NCI-H510A (cell line): ENCODE measurements at places on chromosomes 1 and 21.

GRCh38 chr1:224256640-224257039, 73.3 kb downstream of the NVL start:
- DNase-seq = no peak

GRCh38 chr1:46611691-46612221, 4.9 kb downstream of the MOB3C start:
- no peak for DNase-seq

- no peak for DNase-seq
These were observed 62.1 kb downstream of the ARID4B start for GRCh38 chr1:235265900-235266299.

GRCh38 chr1:63817152-63817667, 43.4 kb downstream of the ROR1 start:
- no peak for DNase-seq

- DNase-seq = no peak
These were observed 87.0 kb upstream of the C1orf21 start for GRCh38 chr1:184299796-184300195.

- peak; percentile 3 for DNase-seq
These were observed 30.5 kb downstream of the SLC30A1 start for GRCh38 chr1:211548321-211549091.

DNA sequence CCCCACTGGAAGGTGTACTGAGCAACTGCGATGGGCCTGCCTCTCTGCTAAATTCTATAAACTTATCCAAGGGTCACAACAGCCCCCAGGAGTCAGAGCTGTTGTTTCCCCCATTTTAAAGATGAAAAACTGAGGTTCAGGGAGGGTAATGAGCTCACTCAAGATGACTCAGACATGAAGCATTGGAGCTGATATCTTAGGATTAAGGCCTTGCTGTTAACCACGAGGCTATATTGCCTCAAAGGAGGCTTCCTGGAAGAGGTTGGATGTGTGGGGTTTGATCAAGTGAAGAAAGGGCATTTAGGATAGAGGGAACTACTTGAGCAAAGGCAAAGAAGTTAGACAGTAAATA, 6.7 kb downstream of the LDLRAP1 start:
- DNase-seq = no peak

GRCh38 chr1:237065903-237066302, 23.9 kb downstream of the RYR2 start:
- DNase-seq = no peak

GRCh38 chr21:35208810-35209517, 159.9 kb upstream of the RUNX1 start:
- no peak for DNase-seq

DNA sequence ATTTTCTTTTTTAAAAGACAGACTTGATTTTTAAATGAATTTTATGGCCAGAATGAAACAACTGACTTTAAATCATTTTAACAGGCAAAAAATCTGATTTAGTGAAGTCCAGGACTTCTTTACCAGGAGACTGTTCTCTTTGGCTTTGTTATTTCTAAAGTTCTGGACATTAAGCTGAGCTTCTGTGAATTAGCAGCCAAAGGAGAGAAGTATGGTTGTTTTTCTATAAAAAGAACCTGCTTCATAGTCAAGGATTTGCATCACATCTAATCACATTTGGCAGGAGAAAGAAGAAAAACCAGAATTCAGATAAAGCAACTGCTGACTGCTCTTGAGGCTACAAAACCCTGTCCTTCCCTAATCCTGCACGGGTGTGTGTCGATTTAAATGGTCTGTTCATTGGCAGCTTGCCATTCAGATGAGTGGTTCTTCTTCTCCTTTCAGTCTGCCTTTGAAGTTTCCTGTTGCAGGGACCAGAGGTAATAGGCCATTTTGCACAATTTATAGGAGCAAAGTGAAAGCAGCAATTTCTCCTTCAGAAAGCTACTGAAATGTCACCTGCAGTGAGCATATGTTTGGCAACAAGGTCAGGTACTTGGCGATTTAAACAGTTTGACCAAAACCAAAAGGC, 215.4 kb downstream of the OLFM3 start:
- DNase-seq = peak; percentile 80

DNA sequence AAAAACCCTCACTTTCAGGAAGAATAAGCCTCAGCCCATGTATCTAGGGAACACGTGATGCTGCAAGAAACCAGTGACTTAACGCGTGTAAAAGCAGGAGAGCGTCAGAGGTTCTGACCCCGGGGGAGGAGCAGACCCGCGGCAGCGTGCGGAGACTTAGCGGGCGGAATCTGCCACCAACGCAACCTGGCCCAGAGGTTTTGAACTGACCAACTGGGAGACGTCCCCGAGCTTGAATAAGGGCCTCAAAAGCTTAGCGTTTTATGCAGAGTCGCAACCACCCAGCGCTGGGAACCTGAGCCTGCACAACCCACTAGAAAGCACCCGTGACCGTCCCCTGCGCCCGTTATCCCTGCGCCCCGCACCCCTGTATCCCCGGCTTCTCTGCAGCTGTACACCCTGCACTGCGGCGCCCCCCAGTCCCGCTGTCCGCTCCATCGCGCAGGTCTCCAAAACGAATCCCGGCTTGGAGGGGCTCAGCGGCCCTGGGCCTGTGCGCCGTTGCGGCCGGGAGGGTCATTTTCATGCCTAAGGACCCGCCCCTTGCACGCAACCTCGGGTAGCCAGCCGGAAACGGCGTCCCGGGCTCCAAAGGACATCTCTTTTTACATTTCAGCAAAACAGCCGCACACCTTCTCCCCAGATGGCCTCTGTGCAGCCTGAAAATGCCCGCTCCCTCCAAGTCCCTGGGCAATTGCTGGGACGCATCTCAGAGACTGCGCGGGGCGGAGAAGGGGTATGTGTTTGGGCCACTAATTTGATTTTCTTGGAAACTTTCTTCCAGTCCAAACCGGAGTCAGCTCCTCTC, 29.4 kb upstream of the TRIM17 start:
- peak; percentile 6 for DNase-seq
